ENCODE measurements at places on chromosomes 1 and 21.

DNA sequence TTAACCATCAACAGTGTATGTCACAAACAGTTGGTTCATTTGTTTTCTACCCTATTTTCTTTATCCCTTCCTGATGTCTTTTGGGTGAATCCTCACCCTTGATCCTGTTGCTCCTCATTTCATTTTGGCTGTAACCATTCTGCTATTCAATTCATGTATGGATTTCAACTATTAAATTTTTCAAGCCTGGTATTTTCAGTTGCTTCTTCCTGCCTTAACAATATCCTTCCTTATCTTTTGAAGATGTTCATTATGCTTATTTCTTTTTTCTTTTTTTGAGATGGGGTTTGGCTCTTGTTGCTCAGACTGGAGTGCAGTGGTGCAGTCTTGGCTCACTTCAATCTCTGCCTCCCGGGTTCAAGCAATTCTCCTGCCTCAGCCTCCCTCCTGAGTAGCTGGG, 2.8 kb upstream of the RNU5D-1 start:
- no peak for DNase-seq

DNA sequence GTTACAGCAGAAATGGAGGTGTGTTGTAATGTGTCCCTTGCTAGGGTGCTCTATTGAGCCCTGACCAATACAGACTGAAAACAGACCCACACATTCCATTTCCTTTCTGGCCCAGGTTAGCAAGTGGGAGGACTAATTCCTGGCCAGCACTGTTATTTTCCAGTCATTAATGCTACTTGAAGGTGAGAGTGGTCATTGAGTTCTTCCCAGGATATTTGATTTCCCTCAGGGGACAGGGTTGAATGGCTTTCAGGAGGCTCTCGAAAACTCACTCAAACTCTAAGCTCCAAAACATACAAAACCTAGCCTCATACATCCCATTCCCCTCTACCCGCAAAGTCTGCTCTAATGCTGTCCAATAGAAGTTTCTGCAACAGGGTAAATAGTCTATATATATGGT, 6.2 kb downstream of the LRRC52 start:
- DNase-seq = no peak

GRCh38 chr1:118302145-118302544, 117.1 kb upstream of the SPAG17 start:
- DNase-seq = no peak

DNA sequence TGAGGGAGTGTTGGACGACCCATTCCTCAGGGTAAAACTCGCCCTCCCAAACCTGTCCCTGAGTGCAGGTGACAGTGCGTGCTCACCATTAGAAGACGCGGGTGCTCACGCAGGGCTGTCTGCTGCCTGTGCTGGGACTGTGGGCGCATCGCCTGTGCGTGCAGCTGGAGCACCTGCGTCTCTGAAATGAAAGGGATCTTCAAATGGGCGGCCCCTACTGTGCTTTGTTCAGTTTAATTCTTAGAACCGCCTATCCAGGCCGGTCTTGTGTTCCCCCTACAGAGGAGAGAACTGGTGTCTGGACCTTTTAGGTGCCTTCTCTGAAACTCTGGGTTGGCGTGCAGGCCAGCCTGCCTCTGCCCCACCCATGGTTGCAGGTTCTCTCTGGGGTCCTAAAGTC, 125.8 kb downstream of the PCBP3 start:
- no peak for DNase-seq

DNA sequence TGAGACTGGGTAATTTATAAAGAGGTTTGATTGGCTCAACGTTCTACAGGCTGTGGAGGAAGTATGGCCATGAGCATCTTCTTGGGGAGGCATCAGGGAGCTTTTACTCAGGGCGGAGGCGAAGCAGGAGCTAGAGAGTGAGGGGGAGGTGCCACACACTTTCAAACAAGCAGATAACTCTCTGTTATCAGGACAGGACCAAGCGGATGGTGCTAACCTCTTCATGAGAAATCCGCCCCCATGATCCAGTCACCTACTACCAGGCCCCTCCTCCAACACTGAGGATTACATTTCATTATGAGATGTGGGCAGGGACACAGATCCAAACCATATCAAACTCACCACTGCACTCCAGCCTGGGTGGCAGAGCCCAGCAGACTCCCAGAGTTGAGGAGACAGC, 11.5 kb upstream of the LRRC47 start:
- no peak for DNase-seq

GRCh38 chr1:113197719-113198330, 124.8 kb downstream of the LRIG2 start:
- no peak for DNase-seq

DNA sequence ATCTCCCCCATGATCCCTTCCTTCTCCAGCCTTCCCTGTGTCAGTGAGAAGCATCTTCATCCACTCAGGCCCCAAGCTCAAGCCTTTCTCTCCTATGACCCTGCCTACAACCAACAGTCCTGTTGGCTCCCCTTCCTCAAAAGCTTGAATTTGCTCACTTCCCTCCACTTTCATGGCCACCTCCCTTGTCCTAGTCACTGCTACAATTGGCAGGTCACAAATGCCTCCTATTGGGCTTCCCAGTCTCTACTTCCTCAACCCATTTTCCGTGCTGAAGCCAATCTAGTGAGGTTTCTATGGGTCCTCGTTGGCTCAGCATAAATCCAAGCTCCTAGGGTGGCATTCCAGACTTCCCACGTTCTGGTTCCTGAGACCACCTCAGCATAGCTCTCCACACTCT, 40.2 kb upstream of the SLC6A9 start:
- DNase-seq = no peak

GRCh38 chr1:182549811-182550210, 39.2 kb downstream of the RNASEL start:
- no peak for DNase-seq

DNA sequence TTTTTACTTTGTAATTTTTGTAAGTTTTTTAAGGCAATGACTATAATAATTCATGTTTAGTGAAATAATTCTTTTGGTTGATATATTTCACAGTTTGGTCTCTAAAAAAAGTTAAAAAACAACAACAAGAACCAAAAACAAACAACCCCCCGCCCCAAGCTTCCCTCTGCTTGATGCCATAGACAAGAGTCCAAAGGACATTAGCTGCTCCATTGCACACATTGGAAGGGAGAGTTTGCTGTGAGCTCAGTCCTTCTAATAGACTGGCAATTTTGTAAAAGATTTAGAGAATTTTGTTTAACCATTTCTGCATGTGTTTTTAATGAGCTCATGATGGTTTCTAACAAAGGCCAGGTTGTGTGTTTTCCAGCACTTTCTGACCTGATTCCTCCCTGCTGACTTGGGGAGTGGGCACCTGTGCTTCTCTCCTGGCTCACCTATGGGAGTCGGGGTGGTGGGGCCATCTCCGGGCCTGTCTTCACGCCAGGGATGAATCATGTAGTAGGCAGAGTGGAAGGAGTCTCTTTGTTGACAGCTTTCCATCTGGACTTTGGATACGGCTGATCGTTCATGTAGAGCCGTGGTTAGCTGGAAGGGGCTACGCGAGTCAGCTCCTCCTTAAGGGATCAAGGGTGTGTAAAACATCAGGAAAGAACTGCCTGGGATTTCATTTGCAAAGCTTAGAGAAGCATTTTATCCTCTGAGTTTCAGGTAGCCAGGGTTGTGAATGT, 14.1 kb downstream of the ZBTB18 start:
- DNase-seq = no peak

All from nucleus accumbens (tissue), 56 donors.